ENCODE measurements at places on chromosomes 6 and 20.

- DNase-seq, result no peak
These were observed 7.6 kb upstream of the UST start for GRCh38 chr6:148738946-148739821.

- no peak for DNase-seq
These were observed 1420.2 kb downstream of the GRIK2 start for GRCh38 chr6:102813489-102814275.

DNA sequence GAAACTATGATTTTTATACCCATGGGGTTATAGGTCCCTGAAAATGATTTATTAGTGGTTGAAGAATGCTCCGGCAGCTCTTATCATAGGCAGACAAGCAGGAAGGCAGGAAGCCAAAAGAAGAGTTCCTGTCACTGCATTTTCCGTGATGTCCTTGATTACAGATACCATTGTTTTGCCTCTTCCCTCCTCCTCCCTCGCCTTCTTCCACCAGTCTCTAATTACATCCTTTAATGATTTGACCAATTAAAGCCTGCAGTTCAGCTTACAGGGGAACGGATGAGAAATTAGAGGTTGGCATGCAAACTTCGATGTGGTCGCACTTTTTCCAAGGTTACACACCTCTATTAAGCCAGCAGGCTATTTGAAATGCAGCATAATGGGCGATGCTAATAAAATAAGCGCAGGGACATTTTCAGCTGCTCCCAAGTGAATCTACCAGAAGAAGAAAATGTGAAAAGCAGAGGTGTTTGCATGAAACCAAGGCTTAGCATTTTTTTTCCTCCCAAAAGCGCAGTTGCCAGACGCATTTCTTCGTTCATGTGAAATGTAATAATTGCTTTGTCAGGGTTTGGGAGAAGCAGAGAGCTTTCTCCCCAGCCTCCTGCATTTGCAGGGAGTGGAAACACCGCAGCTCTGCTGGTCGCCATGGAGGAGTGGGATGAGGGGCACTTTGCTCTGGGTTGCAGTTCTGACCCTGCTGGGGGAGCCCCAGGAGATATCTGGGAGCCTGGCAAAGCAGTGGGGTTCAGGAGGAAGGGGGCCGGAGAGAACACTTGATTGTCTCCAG lies 6.0 kb downstream of the NOX3 start:
- DNase-seq, result no peak

DNA sequence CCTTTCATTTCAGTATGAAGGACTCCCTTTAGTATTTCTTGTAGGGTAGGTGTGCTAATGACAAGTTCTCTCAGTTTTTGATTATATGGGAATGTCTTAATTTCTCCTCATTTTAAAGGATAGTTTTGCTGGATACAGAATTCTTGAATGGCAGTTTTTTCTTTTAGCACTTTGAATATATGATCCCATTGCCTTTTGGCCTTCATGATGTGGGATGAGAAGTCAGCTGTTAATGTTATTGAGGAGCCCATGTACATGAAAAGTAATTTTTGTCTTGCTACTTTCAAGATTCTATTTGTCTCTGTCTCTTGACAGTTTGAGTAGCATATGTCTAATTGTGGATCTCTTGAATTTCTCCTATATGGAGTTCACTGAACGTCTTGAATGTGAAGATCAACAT lies 30.9 kb downstream of the RSPH3 start:
- no peak for DNase-seq

DNA sequence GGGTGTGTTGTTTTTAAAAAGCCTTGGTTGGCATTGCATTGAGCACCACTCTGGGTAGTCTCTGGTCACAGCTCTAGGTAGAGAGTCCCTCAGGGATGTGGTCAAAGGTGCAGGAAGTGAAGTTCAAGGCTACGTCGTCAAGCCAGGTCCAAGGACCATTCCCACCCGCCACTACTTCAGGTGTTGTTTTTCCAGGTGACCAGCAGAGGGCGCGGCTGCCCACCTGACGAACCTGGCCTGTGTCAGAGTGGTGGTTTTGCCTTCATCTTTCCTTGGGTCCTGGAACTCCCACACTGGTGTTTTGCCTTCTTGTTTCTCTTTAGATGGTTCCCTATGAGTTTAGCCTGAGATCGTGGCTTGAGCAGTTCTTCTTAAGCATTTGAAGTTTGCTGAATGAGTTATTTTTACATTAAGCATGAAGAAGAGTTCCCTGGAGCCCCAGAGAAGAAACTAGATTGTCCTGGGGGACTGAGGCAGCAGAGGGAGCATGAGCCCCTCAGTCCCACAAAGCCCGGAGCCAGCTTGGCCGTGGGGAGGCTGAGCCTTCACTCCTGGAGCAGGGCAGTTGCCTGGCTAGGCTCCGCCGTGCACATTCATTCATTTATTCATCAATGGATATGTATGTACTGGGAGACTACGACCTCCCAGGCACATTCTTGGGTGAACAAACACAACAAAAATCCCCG lies 5.6 kb upstream of the PHACTR3 start:
- DNase-seq, result no peak
